ENCODE measurements at places on chromosomes 6 and 20.

DNA sequence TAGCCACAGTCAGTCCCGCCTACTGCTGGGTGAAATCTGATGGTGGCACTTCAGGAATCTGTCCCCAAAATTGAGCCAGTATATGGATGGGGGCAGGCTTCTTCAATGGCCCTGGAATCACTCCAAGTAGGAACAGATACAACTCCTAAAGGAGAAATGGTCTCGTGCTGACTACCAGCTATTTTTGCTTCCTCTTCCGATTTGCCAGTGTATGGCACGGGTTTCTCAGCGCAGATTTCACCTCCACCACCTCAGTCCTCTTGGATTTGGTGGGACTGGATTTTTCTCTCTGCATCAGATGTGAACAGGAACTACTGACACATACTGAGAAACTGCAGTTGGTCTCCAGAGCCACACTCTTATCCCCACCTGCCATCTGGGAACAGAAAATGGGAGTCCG is 27.2 kb downstream of the PNPLA1 start:
- no peak for DNase-seq

GRCh38 chr6:142952614-142953013 is 7.6 kb upstream of the HIVEP2 start:
- DNase-seq, result no peak

- DNase-seq, result no peak
Measured at GRCh38 chr20:19765266-19765665, 7.2 kb downstream of the RIN2 start.

DNA sequence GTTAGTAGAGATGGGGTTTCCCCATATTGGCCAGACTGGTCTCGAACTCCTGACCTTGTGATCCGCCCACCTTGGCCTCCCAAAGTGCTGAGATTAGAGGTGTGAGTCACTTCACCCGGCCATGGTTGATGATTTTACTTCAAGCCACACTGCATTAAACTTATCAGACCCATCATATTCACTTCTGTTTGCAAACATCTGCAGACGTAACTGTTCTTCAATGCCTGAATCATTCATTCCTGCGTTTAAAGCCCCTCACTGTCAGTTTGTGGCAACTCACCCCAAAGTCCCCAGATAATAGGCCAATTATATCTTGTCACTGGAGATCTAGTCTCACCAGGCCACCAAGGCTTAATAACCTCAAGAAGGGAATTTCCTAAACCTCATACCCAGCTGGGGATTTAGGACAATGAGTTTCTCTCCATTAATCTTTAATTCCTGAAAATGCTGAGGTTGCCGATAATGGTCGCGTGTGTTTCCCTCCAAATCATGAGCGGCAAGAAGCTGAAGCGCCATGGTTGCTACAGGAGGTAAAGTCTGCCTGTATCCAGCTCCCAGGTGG is 229.6 kb downstream of the LY86 start:
- DNase-seq, result no peak

GRCh38 chr6:43801495-43802181 is 31.6 kb downstream of the VEGFA start:
- DNase-seq, result no peak

DNA sequence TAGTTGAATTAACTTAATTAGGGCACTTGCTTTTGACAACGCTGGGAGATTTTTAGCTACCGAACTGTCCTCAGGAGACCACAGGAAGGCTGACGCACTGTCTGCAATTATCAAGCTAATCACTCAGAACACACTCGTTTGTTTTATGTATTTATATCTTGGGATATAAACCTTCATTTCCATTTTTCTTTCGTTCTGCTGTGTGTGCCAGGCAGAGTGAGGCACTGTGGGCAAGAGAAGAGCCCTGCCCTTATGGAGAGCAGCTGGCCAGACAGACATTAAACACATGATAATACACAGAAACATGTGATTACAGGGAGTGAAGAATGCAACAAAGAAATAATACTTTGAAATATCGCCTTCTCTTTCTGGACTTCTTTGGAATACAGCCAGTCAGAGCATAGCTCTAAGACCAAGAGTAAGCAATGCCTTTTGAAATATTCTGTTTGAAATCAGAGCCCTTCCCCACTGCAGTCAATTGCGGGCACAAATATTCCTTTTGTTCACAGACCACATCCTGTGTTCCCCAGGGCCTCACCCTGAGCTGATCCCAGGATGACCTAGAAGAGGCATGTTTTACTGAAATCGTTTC is 96.8 kb downstream of the ANKRD60 start:
- no peak for DNase-seq

DNA sequence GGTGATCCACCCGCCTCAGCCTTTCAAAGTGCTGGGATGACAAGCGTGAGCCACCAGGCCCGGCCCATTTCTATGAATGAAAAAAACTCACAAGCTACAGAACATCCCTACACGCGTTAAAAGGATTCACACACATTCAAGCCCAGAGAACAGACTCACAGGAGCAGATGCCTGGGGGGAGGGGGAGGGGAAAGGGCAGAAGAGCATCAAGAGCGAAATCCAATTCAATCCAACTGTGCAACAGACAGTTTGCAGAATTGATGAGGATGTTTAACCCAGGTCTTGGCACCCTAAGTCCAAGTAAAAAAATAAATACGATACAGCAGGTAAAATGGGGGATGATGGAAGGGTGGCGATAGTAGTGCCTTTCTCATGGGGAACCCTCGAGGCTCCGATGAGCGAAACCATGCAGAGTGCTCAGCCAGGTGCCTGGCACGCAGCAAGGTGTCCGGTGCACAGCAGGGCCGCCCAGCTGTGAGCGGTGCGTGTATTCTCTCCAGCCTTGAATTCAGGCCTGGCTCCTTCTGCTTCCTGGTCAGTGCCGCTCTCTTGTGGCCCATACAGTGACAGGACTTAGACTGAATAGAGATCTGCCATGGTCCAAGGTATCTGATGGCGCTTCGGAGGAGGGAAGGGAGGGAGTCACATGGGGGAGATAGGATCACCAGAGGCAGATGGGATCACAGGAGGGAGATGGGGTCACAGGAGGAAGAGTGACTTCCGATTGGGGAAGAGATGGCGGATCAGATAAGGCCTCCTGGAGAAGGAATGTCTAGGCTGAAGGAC is 35.4 kb upstream of the ANGPT4 start:
- no peak for DNase-seq

DNA sequence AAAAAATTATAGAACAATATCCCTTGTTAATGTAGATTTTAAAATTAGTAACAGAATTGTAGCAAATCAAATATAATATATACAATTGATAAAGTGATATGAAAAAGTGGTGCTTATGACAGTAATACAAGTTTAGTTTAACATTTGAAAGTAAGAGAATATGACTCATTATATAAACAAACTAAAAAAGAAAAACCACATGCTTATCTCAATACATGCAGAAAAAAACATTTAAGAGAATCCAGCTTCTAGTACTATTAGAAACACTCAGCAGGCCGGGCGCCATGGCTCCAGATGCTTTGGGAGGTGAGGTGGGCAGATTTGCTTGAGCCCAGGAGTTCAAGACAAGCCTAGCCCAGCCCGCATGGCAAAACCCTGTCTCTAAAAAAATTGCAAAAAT is 60.7 kb upstream of the LAMA2 start:
- DNase-seq, result no peak
